Epithelial cell of alveolus of lung (primary cell): ENCODE measurements at places on chromosomes 12 and 14. TPM values are rescaled to one million over a fixed set of nuclear protein-coding genes. Genes with fewer than 3 reads are reported as not detected.

TC2N gene
- 0.24 and 0.26 TPM in 2 replicates for total RNA-seq

GPD1 gene
- 0.16 TPM in 1 of 2 replicates, not detected in the other for total RNA-seq

TMEM106C gene
- total RNA-seq: 33.5 and 55.7 TPM in 2 replicates

EID3 gene
- 1.0 and 10.1 TPM in 2 replicates for total RNA-seq

IGF1 gene
- 0.13 and 0.40 TPM in 2 replicates for total RNA-seq

GZMB gene
- total RNA-seq: not detected in 2 replicates

IRF9 gene
- 44.6 and 54.7 TPM in 2 replicates for total RNA-seq

ACVRL1 gene
- total RNA-seq: 39.7 and 174 TPM in 2 replicates

TBX5 gene
- total RNA-seq: 11.5 and 101 TPM in 2 replicates

PRR4 gene
- 0.64 and 1.3 TPM in 2 replicates for total RNA-seq

HVCN1 gene
- 4.4 and 6.4 TPM in 2 replicates for total RNA-seq

KRT73 gene
- total RNA-seq: not detected in 2 replicates

MYO1H gene
- not detected in 2 replicates for total RNA-seq

EXD2 gene
- total RNA-seq: 16.8 and 17.8 TPM in 2 replicates

ADGRD1 gene
- 0.40 and 0.78 TPM in 2 replicates for total RNA-seq

SGPP1 gene
- 17.5 and 19.2 TPM in 2 replicates for total RNA-seq

EML1 gene
- 7.8 and 18.0 TPM in 2 replicates for total RNA-seq

SMOC1 gene
- 2.2 and 4.0 TPM in 2 replicates for total RNA-seq

SYT10 gene
- not detected in 2 replicates for total RNA-seq

NFATC4 gene
- 36.1 and 111 TPM in 2 replicates for total RNA-seq

PDZRN4 gene
- total RNA-seq: 0.08 TPM in 1 of 2 replicates, not detected in the other

EMP1 gene
- 143 and 190 TPM in 2 replicates for total RNA-seq

ANKRD33 gene
- 0.13 and 0.24 TPM in 2 replicates for total RNA-seq

TAS2R13 gene
- total RNA-seq: under 0.01 and 2.8 TPM in 2 replicates

CIROP gene
- 0.88 TPM in 1 of 2 replicates, not detected in the other for total RNA-seq

ZNF84 gene
- total RNA-seq: 6.2 and 23.1 TPM in 2 replicates

RGS6 gene
- not detected in 2 replicates for total RNA-seq

SYNDIG1L gene
- total RNA-seq: 0.13 and 2.5 TPM in 2 replicates

NXPH4 gene
- total RNA-seq: 3.4 and 7.5 TPM in 2 replicates

TGFB3 gene
- 7.2 and 11.3 TPM in 2 replicates for total RNA-seq

PTGDR gene
- total RNA-seq: 0.26 TPM in 1 of 2 replicates, not detected in the other

LIN7A gene
- total RNA-seq: 7.5 and 15.6 TPM in 2 replicates

CFAP54 gene
- 2.1 and 2.6 TPM in 2 replicates for total RNA-seq

LYZ gene
- total RNA-seq: 0.56 TPM in 1 of 2 replicates, not detected in the other

BCL2L2 gene
- 12.0 and 18.4 TPM in 2 replicates for total RNA-seq

INSM2 gene
- total RNA-seq: not detected in 2 replicates

TCL1B gene
- total RNA-seq: not detected in 2 replicates

CIDEB gene
- total RNA-seq: 0.16 and 1.9 TPM in 2 replicates

GPR84 gene
- 0.13 TPM in 1 of 2 replicates, not detected in the other for total RNA-seq

TAS2R43 gene
- 0.13 TPM in 1 of 2 replicates, not detected in the other for total RNA-seq

KRT74 gene
- total RNA-seq: not detected in 2 replicates

BCL2L14 gene
- total RNA-seq: not detected in 2 replicates

LMNTD1 gene
- total RNA-seq: not detected in 2 replicates

ITGB7 gene
- total RNA-seq: not detected in 2 replicates

FOXM1 gene
- 13.1 and 39.3 TPM in 2 replicates for total RNA-seq

KRT2 gene
- total RNA-seq: not detected in 2 replicates

MIP gene
- total RNA-seq: not detected in 2 replicates

EVL gene
- total RNA-seq: 15.1 and 40.6 TPM in 2 replicates

IL22 gene
- total RNA-seq: not detected in 2 replicates

CCND2 gene
- total RNA-seq: 66.6 and 67.9 TPM in 2 replicates

EGLN3 gene
- 3.2 and 7.1 TPM in 2 replicates for total RNA-seq

TOMM20L gene
- total RNA-seq: not detected in 2 replicates

ACACB gene
- 2.6 and 3.4 TPM in 2 replicates for total RNA-seq

GARIN6 gene
- not detected in 2 replicates for total RNA-seq

KLRK1 gene
- 0.08 TPM in 1 of 2 replicates, not detected in the other for total RNA-seq

RAD52 gene
- total RNA-seq: 4.9 and 7.8 TPM in 2 replicates

ASCL1 gene
- total RNA-seq: not detected in 2 replicates

P2RX2 gene
- total RNA-seq: not detected in 2 replicates
